Anterior cingulate cortex (tissue), 58 donors: ENCODE measurements at places on chromosomes 6 and 20.

DNA sequence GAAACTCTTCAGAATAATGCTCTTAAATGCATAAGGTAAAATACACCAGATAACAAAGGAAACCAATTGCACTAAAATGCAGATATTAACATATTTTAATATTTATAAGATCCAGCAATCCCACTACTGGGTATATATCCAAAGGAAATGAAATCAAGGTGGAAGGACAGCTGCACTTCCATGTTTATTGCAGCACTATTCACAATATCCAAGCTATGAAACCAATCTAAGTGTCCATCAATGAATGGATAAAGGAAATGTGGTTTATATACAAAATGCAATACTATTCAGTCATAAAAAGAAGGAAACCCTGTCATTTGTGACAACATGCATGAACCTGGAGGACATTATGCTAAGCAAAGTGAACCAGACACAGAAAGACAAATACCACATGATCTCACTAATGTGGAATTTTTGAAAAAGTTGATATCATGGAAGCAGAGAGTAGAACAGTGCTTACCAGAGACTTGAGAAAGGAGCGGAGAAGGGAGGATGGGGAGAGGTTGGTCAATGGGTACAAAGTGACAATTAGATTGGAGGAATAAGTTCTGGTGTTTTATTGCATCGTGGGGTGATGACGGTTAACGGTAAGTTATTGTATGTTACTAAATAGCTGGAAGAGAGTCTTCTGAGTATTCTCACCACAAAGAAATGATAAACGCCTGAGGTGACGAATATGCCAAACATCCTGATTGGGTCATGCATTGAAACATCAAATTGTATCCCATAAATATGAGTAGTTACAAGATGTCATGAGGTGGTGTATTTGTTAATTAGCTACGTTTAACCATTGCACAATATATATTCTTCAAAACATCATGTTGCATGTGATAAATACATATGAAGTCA lies 37.9 kb upstream of the RNF24 start:
- DNase-seq, result no peak

DNA sequence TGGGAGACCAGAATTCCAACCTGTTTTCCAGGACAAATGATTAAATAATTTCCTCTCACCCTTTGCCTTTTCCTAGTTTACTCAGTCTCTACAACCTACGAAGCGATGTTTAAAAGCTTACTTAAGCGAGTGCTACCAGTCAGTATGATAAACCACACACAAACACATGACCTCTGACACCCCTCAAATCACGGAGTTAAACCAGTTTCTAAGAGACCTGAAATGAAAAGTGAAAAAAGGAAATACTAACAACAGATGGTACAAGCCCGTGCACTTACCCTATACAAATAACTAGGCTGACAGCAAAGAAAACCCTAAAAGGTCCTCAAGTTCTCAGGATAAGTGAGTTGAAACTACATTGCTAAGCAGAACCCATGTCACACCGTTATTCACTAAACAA lies 7.7 kb downstream of the TNFRSF21 start:
- no peak for DNase-seq

DNA sequence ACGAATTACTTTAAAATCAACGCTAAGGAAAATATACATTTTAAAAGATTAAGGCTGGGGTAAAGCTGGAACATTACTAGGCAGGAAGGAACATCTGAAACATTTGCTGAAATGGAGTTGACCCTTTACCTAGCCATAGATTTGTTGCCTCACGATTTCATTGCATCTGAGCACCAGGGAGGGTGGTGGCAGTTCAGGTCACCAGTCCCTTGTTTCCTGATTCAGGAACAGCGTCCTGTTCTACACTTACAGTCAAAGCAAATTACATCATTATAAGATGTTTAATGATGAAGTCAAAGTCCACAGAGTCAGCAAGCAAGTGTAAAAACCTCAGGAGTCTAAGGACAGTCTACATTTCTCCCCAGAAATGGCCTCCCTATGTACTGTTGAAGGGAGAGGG lies 9.0 kb upstream of the MICA start:
- DNase-seq, result no peak

GRCh38 chr20:10261702-10262101 lies 43.1 kb downstream of the SNAP25 start:
- DNase-seq, result no peak

DNA sequence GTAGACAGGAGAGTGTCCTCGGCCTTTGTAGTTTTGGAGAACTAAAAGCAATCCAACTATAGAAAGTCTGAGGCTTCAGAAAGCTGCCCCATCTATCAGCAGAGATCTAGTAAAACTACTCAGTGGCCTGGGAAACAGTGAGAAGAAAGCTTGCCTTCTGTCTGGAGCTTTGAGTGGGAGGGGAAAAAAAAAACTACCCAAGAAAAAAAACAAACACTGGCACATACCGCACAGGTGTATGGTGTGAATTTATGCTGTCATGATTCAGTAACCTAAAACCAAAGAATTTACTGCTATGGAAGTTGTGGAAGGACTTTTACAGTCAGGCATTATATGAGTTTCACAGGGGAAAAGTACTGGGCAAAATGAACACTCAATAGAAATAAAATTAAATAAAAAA lies 280.5 kb downstream of the ADGRB3 start:
- DNase-seq, result no peak
